ENCODE measurements at places on chromosomes 3 and 15.

- H3K4me1 ChIP-seq, result peaks cover 51% of the 10 kb centered on the region
- H3K4me3 ChIP-seq, result no peak overlapping the region
- peaks cover 93% of the 10 kb centered on the region for H3K27me3 ChIP-seq
- DNase-seq, result no peak
- no peak overlapping the region for H3K27ac ChIP-seq
These were observed 4.7 kb downstream of the FOXL2 start for GRCh38 chr3:138942271-138942670.

DNA sequence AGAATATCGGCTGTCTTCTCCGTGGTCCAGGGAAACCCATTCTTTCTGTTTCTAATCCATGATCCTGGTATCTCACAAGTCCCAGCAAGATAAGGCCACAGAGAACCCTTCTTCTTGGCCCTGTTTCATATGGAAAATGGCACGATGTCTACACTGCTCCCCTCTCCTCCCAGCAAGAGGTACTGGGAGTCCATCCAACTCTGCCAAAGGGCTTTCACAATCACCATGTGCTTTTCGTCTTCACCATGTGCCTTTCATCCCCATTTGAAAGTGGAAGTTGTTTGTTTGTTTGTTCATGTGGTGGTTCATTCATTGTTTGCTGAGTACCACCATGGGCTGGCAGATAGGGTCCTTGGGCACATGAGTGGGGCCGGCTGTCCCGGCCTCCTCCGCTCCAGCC is 5.5 kb downstream of the ITIH3 start:
- no peaks in the 10 kb centered on the region for H3K27me3 ChIP-seq
- H3K27ac ChIP-seq, result no peak overlapping the region
- DNase-seq, result no peak

- no peak overlapping the region for H3K4me3 ChIP-seq
- no peaks in the 10 kb centered on the region for H3K4me1 ChIP-seq
- no peak overlapping the region for H3K27ac ChIP-seq
- H3K36me3 ChIP-seq, result no peaks in the 10 kb centered on the region
- H3K27me3 ChIP-seq, result no peaks in the 10 kb centered on the region
- no peak for DNase-seq
These were observed 519.7 kb upstream of the RGMA start for GRCh38 chr15:93608643-93609148.

GRCh38 chr3:183907911-183908331 is 23.2 kb upstream of the PARL start:
- H3K4me1 ChIP-seq, result no peaks in the 10 kb centered on the region
- no peaks in the 10 kb centered on the region for H3K36me3 ChIP-seq
- no peak overlapping the region for H3K27ac ChIP-seq

GRCh38 chr3:112512320-112512719 is 13.0 kb upstream of the BTLA start:
- no peak overlapping the region for H3K27ac ChIP-seq
- peaks cover 25% of the 10 kb centered on the region for H3K4me1 ChIP-seq
- no peak overlapping the region for H3K4me3 ChIP-seq
- no peaks in the 10 kb centered on the region for H3K27me3 ChIP-seq
- no peak for DNase-seq

DNA sequence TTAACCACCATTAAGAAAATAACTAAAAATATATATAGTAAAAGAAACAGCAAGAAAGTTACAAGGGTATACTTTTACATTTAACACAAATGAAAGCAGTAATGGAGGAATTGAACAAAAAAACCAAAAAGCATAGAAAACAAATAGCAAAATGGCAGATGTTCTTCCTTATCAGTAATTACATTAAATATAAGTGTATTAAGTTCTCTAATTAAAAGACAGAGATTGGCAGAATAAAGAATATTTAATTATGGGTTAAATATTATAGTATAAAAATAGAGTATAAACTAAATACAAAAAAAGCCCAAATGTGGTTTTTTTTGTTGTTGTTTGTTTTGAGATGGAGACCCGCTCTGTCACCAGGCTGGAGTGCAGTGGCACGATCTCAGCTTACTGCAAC is 20.5 kb downstream of the EHHADH start:
- no peak overlapping the region for H3K27ac ChIP-seq
- peaks cover 11% of the 10 kb centered on the region for H3K36me3 ChIP-seq
- H3K4me3 ChIP-seq, result no peak overlapping the region
- no peaks in the 10 kb centered on the region for H3K4me1 ChIP-seq
- no peak for DNase-seq

DNA sequence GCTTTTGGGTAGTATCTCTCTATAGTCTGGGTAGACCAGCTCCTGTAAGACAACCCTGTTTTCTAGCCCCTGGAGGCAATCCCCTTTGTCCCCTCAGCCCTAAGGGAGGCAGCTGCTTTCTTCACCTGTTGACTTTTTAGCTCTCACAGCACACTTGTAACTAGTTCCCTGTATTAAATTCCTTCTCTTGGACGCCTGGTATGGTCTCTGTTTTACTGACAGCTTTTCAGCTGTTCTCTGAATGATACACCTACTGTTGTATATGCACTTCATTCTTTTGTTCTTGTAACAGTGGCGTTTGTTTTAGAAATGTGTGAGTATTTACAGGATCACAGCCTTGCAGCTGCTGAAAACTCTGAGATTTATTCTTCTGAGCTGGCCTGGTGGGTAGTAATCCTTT is 413.0 kb upstream of the RBMS3 start:
- no peak for DNase-seq
- H3K4me3 ChIP-seq, result no peak overlapping the region
- H3K36me3 ChIP-seq, result no peaks in the 10 kb centered on the region
- no peaks in the 10 kb centered on the region for H3K4me1 ChIP-seq
- no peaks in the 10 kb centered on the region for H3K27me3 ChIP-seq

DNA sequence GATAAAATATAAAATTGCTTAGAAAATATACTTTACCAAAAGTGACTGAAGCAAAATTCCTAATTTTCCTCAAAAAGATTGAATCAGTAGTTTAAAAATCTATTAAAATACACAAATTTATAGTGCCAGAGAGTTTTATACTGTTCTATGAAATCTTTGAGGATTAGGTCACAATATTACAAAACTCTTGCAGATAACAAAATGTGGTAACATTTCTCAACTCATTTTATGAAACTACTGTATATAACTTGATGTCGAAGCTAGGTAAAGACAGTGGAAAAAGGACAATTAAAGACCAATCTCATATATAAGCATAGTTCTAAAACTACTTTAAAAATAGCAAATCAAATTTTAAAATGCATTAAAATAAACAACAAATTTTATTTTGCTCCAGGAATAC is 15.9 kb downstream of the VEPH1 start:
- no peak overlapping the region for H3K27ac ChIP-seq
- no peak overlapping the region for H3K4me3 ChIP-seq
- H3K36me3 ChIP-seq, result no peaks in the 10 kb centered on the region
- H3K4me1 ChIP-seq, result no peaks in the 10 kb centered on the region
- H3K27me3 ChIP-seq, result peaks cover 16% of the 10 kb centered on the region

GRCh38 chr3:119156868-119157267 is 10.9 kb downstream of the TEX55 start:
- no peak for DNase-seq
- H3K27ac ChIP-seq, result no peak overlapping the region
- no peaks in the 10 kb centered on the region for H3K36me3 ChIP-seq
- H3K4me3 ChIP-seq, result no peak overlapping the region
